NCI-H510A (cell line): ENCODE measurements at places on chromosomes 4 and X.

DNA sequence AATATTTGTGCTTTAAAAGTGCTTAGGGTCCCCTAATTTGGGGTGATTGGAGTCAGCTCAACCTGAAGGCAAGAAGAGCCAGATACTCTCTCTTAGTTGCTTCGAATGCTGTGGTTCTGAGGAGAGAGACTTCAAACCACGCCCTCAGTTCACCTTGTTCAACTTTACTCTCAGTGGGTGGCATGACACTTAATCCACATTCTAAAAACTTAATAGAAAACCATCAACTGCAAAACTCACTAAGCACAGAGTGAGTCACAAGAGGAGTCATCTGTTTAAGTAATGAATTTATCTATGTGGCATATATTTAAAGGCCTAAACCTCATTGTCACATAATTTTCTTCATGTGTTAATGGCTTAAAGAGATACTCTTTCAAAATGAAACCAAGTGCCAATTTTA lies 99.5 kb upstream of the SLC4A4 start:
- no peak for DNase-seq

- DNase-seq: peak; percentile 6
These were observed 353.8 kb downstream of the PRDM5 start for GRCh38 chr4:120568731-120569130.

DNA sequence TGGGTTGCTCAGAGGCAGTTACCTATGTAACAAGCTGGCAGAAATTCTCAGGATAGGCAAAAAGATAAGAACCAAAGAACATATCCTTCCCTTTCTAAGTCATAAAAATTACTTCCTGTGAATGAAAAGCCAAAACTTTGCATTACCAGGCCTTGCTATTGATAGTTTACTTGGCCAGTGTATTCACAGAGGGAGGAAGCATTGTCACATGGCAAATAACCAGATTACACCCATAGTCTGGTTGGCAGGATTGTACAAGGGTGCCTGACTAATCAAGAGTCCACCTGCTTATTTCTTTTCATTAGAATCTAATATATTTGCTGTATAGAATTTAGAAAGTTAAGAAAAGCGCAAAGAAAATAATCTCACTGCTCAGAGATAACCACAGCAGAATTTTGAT lies 14.1 kb downstream of the XIAP start:
- DNase-seq: no peak

- DNase-seq: no peak
These were observed 1.6 kb downstream of the OTUD4 start for GRCh38 chr4:145178740-145179280.

DNA sequence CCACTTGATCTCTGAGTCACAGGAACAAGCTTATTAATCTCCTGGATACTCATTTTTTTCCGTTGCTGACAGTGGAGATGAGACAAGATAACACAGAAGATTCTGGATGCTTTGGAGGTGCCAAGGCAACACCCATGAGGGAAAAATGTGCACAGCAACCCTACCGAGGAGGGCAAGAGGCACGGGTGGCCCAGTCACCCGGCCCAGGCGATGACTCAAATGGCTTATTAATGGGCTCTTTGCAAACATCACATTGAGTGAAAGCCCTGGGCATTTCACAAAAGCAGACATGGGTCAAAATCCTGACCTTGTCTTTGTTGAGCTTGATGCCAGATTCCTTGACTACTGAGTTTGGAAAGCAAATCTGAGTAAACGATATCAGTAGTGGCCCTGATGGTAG lies 315.1 kb downstream of the STK32B start:
- no peak for DNase-seq
